ENCODE measurements at places on chromosomes 6 and 20. TPM values are rescaled to one million over a fixed set of nuclear protein-coding genes. Genes with fewer than 3 reads are reported as not detected.

The BEND6 gene
- total RNA-seq: 0.72 TPM

The SPATA25 gene
- total RNA-seq: 6.7 TPM

The TFAP2D gene
- not detected for total RNA-seq

The BTN1A1 gene
- total RNA-seq: 0.09 TPM

The SNRPB gene
- total RNA-seq: 118 TPM

The LRP11 gene
- total RNA-seq: 34.0 TPM

The CST7 gene
- total RNA-seq: 3.7 TPM

The SEL1L2 gene
- total RNA-seq: not detected

The KCNQ5 gene
- 0.50 TPM for total RNA-seq

DNA sequence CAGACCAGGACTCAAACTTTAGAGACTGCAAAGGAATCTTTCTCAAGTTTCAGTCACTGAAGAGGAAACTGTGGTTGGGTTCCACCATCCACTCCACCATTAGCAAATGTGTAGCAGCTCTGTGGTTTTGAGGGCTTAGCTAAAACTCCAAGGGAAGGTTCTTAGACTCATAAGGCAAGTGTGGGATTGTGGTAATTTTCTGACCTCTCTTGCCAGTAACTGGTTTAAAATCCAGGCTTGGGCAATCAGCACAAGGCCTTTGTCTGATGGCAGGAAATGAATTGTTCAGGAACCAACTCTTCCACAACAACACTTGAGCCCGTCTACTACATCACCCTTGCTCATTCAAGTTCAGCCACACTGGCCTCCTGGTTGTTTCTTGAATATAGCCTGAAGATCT, 68.6 kb upstream of the FBXL4 start:
- DNase-seq: no peak

- DNase-seq: no peak
Measured at GRCh38 chr6:163152701-163153100, 261.8 kb upstream of the QKI start.

DNA sequence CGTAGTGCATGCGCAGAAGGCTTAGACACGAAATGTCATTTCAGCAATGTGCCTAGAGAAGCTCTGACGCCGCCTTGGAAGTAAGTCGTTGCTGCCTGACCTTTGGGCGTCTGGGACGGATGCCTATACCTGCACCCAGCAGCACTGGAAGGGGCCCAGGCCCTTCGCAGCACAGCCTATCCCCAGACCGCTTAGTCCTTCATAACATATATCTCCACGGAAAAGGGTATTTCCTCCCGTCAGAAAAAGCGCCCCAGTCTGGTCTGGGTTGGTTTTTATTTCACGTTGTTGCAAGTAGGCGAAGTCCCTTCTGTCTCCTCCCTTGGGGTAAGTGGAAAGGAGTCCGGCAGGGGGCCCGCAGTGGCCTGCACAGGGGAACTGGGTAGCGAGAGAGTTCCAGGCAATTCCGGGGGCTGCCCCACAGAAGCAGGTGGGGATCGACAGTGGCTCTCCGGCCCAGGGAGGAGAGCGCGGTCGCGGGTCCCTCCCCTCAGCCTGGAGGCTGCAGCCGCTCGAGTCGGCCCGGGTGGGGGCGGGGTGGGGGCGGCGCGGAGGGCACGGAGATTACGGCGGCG, 559 bp upstream of the EYA4 start:
- peak; percentile 81 for DNase-seq

DNA sequence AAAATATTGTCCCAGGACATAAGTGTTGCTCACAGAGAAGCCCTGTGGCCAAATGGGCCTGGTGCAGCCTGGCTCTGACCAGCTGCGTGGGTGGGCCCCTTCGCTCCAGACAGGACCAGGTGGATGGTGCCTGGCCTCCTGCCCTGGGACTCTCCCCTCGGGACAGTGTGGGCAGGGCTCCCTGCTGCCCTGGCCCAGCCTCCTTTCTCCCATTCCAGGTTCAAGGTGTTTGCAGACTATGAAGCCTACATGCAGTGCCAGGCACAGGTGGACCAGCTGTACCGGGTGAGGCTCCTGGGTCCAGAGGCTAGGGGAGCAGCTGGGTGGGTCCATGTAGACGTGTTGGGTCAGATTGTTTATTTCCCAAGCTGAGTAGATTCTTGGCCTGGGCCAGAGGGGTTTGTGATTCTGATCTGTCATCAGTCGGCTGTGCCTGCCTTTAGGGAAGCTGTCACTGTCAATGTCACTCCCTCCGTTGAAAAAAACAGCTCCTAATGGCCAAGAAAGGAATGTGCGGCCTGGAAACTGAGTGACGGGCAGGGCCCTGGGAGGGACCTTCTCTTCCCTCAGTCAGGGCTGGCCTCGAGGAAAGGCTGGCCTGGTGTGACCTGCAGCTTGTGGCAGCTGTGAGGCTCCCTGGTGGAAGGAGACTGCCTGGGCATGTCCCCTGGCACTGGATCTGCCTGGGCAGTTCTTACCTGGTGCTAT, 47.7 kb downstream of the PYGB start:
- DNase-seq: no peak

GRCh38 chr6:48068278-48069251, 42.4 kb downstream of the PTCHD4 start:
- peak; percentile 31 for DNase-seq

DNA sequence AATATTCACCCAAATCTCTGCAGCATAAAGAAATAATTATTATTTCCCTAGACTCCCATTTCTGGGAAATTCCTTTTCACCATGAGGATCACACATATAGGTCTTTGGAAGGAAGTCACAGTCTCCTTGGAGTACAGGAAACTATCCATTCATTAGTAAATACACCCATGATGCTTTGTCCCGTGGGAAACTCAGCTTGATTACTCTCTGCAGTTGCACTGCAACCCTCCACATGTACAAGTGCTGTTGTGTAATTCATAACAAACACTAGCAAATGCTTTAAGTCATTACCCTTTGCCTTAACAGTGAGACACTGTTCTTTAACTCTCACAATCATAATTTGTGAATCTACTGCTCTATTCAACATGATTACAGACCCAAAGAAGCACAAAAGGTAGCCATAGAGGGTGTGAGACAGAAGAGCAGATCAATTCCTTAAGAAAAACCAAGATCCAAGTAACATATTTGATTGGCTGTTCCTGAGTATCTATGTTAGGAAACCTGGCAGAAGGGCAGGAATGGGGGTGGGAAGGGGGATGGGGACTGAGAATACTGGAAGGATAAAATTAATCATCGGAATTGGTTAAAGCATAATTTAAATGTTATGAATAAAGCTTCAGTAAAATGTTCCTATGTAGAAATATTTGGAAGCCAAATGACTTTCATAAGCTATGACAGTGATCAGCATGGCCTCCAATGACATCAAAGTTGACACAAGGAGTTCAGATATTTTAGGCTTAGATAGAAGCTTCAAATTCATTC, 268.0 kb downstream of the HACE1 start:
- no peak for DNase-seq

DNA sequence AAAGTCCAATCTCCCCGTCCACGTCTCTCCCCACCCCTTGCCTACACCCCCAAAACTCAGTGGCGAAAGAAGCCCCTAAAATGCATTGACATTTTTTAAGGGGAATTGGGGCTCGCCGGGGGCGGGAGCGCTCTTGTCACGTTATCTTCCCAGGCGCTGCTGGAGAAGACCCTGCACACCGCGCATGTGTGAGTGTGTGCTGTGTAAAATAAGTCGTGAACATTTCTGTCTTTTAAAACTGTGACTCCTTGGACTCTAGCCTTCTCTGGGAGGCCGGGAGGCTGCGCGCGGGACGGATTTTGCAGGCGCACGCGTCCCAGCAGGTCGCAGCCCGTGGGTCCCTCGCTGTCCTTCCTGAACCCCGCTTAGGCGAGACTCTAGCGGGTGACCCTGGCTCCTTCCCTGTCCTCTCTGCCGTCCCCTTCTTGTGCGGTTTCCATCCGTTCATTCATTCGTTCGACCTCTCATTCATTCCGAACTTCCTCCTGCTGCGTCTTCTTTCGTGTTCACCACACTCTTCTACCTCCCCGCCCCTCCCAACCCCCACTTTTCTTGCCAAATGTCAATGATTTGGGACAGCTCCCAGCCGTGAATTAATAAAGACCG, 2.2 kb downstream of the NRN1 start:
- no peak for DNase-seq

DNA sequence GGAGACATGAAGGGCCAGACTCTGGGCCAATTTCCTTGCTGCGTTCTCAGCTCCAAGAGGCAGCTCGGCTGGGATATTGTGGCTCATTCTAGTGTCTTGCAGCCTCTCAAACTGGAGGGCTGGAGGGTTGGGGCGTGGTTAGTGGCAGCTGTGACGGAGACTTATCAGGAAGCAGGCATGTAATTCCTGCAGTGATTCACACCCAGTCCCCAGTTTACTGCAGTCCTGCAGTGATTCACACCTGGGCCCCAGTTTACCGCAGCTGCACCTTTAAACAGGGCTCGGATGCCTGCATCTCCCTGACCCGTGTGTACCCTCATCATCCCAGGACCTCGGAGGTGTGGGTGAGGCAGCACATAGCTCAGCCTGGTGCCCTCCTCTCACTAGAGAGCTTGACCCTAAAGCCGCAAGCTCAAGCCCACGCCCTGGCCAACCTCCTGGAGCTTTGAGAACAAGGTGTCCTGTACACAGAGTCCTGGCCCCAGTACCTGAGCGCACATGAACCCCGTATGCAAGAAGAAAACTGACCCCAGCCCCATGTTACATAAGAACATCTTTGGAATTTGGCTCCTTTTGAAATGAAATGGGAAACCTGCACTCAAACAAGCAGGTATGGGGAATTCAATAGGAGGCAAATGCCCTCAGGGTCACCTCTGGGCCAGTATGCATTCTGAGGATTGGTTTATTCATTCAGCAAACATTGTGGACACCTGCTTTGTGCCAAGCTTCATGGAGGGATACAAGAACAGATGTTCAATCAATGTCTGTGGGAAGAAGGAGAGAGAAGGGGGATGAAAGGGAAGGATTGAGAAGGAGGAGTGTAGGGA, 55.3 kb upstream of the FAM83D start:
- DNase-seq: no peak

GRCh38 chr6:168167431-168168315, 88.7 kb upstream of the FRMD1 start:
- no peak for DNase-seq

DNA sequence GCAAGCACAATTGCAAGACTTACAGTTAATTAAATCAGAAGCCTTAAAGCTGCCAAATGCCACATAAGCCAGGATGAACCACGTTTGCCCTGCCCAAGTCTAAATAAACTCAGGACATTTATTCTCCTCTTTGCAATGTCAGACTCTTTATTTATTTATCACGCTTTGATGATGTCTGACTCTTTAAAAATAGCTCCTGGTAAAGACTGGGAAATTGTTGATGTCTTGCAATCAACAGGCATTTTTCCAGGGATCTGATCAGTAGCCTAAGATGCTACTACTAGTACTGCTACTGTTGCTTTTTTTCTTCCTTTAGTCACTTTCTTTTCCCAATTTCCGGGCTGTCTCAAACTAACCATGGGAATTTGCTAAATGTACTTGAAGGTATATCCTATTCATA, 365.8 kb upstream of the MARCKS start:
- no peak for DNase-seq

GRCh38 chr20:24977336-24977735, 15.2 kb downstream of the APMAP start:
- DNase-seq: no peak

GRCh38 chr6:34049395-34050342, 96.2 kb downstream of the GRM4 start:
- DNase-seq: no peak

DNA sequence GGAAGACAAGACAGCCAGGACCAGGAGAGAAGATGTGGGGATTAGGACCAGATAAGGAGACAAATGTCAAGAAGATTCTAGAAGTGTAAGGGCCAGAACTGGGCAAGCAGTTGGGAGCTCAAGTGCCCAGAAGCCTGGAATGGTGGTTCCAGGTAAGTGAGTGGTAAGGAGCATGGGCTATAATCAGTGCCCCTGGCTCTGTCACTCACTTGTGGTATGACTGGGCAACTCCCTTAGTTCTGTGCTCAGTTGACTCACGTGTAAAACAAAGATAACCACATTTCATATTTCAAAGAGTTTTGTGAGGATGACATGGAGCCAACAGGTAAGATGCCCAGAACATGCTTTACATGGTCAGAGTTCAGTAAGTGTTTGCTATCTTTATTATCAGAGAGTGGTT, 11.2 kb downstream of the CCDC167 start:
- DNase-seq: no peak

DNA sequence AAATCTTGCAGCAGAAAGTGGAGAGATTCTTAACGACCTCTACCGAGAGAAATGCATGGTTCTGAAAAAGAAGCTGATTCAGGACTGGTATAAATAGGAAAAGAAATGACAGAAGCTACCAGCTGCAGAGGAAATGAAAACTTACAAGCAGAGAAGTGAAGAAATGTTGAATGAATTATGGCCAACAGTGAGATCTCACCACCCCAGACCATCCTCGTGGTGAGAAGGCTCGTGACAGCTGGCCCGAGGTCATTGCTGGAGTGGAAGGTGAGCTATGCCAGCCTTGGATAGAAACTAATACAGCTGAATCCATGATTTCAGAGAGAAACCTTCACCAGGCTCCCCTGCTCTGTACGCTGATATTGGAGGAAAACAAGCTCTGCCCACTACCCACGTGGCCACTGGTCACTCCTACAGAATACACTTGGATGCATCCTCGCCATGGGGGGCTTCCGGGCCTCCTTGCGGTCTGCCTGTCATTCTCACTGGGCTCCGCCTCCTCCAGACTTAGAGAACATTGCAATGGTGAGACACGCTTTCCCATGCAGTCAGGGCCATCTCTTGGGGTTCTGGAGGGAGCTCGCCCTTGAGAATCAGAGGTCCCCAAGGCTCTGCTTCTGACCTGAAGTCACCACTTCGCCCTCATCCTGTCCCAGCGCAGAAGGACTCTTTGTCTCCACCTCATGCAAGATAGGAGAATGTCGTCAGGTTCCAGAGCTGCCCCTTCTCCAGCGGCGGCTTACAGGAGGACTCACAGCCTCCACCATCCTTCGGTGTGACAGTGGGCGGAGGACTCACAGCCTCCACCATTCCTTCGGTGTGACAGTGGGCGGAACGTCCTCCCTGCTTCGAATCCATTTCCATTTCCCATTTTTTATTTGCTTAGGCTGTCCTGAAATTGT, 10.6 kb upstream of the TUBB2B start:
- no peak for DNase-seq

DNA sequence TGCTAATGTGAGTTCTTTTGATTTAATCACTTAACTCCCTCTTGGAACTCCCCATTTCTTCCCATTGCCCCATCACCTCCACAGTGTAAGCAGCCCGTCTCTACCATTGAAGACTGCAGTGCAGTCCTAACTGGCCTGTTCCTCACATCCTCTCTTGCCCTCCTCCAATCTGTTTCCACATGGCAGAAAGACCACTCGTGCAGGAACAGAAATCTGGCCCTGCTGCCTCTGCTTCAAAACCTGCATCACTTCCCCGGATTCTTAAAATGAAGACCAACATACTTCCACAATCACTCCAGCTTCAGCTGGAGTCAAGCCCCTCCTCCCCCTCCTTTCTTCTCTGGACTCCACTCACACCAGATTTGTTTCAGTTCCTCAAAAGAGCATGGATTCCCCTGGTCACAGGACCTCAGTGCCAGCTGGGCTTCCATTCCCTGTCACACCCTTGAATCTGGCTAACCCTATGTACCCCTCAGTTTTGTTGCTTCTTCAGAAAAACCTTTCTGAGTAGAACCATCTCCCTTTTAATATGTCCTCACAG, 802.3 kb downstream of the MAFB start:
- DNase-seq: no peak
